Naive thymus-derived CD8-positive, alpha-beta T cell (primary cell): ENCODE measurements at places on chromosomes 5 and 9. TPM values are rescaled to one million over a fixed set of nuclear protein-coding genes. Genes with fewer than 3 reads are reported as not detected.

HAVCR1 gene
- polyA plus RNA-seq = 4.6 TPM

DNA sequence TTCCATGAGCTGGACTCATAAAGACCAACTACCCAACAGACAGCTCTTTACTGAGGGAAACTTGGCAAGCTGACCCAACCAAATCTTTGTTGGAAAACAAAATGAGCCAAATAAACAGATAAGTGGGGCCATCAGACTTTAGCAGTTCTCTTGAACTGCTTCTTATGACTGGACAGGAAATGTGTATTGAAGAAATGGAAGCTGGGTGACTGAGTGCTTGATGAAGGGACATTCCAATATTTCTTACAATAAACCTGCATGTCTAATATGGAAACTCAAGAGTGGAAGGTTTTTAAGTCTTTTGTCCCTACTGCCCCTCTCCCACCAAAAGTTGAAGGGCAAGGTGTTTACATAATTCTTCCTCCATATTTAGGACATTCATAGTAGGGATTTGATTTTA, 218.8 kb upstream of the NR4A3 start:
- DNase-seq = no peak
- no peaks in the 10 kb centered on the region for H3K36me3 ChIP-seq
- no peaks in the 10 kb centered on the region for H3K27me3 ChIP-seq
- H3K27ac ChIP-seq = no peak overlapping the region
- H3K4me1 ChIP-seq = no peaks in the 10 kb centered on the region
- no peak overlapping the region for H3K4me3 ChIP-seq

GRCh38 chr9:78215706-78216105, 20.2 kb upstream of the CEP78 start:
- no peak overlapping the region for H3K4me3 ChIP-seq
- no peaks in the 10 kb centered on the region for H3K27me3 ChIP-seq
- no peaks in the 10 kb centered on the region for H3K36me3 ChIP-seq
- H3K4me1 ChIP-seq = peaks cover 28% of the 10 kb centered on the region
- no peak for DNase-seq

- peaks cover 5% of the 10 kb centered on the region for H3K27me3 ChIP-seq
- H3K4me1 ChIP-seq = peaks cover 6% of the 10 kb centered on the region
- peaks cover 22% of the 10 kb centered on the region for H3K36me3 ChIP-seq
- DNase-seq = no peak
Observed at GRCh38 chr5:159605585-159605984, 275.3 kb upstream of the IL12B start.

DNA sequence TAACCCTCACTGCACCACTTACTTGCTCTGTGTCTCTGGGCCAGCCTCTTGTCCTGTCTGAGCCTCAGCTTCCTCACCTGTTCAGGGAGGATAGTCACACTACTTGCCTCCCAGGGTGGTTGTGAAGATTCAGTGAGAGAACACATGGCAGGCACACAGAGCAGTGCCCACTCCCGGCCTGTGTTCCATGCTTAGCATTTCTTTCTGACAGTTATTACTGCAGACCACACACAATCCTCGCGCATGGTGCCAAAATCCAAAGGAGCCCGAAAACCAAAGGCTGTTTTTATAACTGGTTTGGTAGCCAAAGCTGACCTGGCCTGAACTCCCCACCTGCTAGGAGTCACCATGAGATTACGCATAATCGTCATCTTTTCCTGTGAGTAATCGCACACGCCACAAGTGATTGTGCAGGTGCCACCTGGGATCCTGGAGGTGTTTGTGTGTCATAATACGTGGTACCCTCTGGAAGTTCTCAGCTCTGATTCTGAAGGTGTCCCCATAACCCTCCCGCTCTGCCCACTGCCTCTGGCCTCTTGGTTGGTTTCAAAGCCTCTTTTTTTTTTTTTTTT, 84.6 kb upstream of the FBXW11 start:
- no peaks in the 10 kb centered on the region for H3K36me3 ChIP-seq
- no peaks in the 10 kb centered on the region for H3K27me3 ChIP-seq
- H3K4me3 ChIP-seq = no peak overlapping the region
- no peak for DNase-seq
- peak overlapping the region; percentile 63 for H3K27ac ChIP-seq

GRCh38 chr9:82519332-82519731, 530.8 kb downstream of the SPATA31D1 start:
- H3K4me1 ChIP-seq = no peaks in the 10 kb centered on the region
- H3K27me3 ChIP-seq = peaks cover 3% of the 10 kb centered on the region
- H3K4me3 ChIP-seq = no peak overlapping the region
- H3K27ac ChIP-seq = no peak overlapping the region

DNA sequence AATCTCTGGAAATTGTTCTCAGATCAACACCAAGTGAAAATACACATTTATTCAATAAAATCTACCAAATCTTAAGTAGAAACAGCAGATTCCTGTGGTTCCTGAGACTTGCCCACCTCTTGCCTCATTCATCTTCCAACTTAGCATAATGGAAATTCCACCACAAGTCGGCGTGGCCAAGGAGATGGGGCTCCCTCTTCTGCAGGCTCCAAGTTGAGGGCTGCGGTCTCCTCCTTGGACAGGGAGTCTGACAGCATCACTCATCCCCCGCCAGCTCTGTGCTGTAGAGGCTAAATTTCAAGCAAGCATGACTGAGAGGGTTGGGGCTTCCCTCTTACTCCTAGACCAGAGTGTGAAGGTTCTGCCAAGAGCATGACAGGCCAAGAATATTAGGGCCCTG, 273.7 kb downstream of the DIRAS2 start:
- no peaks in the 10 kb centered on the region for H3K4me1 ChIP-seq
- no peak overlapping the region for H3K27ac ChIP-seq
- no peak overlapping the region for H3K4me3 ChIP-seq
- H3K27me3 ChIP-seq = peaks cover 28% of the 10 kb centered on the region
- no peak for DNase-seq

DNA sequence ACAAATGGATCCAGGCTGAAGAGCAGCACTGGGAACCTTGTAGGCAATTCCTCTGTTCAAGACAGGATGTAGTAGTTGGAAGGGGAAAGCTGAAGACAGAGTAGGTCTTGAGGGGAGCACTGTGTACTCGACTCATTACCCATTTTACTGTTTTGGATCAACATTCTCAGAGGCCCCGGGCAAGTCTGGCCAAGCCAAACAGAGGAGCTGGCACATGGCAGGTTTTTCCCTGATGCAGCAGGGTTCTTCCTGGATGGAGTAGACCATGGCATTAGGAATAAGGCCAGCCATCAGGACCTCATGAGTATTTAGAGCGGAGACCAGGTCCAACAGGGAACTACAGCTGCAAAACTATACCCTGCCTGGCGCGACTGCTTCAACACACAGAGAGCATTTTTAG, 4.4 kb downstream of the SVEP1 start:
- H3K4me1 ChIP-seq = peaks cover 5% of the 10 kb centered on the region
- H3K36me3 ChIP-seq = no peaks in the 10 kb centered on the region
- H3K4me3 ChIP-seq = no peak overlapping the region
- no peak overlapping the region for H3K27ac ChIP-seq

DNA sequence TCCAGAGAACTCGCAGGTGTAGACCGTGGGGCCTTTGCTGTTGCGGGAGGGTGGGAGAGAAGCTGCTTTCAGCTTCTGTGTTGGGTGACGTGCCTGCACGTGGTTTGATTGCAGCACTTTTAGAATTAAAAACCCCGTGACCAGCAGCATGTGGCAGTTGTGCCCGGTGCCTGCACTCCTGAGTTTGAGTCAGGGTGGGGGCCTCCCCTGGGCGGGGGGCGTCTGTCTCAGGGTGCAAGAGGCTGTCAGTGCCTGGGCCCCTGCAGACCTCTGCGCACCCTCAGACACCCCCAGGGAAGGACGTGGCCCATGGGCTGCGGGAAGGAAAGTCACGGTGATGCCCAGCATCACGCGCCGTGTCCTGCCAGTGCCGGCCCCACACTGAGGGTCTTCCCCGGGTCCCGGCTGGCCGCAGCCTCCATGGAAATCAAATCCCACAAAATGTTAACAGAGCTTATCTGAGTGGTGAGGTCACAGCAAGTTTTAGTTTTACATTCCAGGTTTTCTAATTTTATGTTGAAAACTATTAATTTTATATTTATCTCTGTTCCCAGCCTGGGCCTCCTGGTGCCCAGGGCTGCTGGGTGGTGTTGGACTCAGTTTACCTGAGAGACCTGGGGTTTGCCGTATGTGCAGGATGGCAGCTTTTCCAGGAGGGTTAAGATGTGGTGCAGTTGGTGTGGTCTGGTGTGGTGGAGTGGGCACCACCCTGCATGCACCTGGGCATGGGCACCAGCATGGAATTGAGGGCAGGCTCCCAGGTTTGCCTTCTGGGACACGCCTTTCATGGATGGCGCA, 33.3 kb downstream of the AHRR start:
- H3K4me1 ChIP-seq = no peaks in the 10 kb centered on the region
- H3K36me3 ChIP-seq = no peaks in the 10 kb centered on the region
- H3K27me3 ChIP-seq = no peaks in the 10 kb centered on the region
- DNase-seq = no peak
- no peak overlapping the region for H3K4me3 ChIP-seq

GRCh38 chr9:74728176-74728575, 159.5 kb downstream of the TRPM6 start:
- no peaks in the 10 kb centered on the region for H3K27me3 ChIP-seq
- DNase-seq = no peak
- H3K36me3 ChIP-seq = no peaks in the 10 kb centered on the region
- no peak overlapping the region for H3K27ac ChIP-seq

- DNase-seq = no peak
- H3K27ac ChIP-seq = no peak overlapping the region
- peaks cover 5% of the 10 kb centered on the region for H3K27me3 ChIP-seq
- H3K4me3 ChIP-seq = no peak overlapping the region
- H3K36me3 ChIP-seq = no peaks in the 10 kb centered on the region
Observed at GRCh38 chr5:156677963-156678362, 172.1 kb upstream of the PPP1R2B start.

CDC20B gene
- polyA plus RNA-seq = not detected

GRCh38 chr5:142358121-142358520, 33.3 kb upstream of the SPRY4 start:
- DNase-seq = no peak
- H3K4me1 ChIP-seq = peaks cover 15% of the 10 kb centered on the region
- H3K4me3 ChIP-seq = peak overlapping the region; percentile 73
- no peaks in the 10 kb centered on the region for H3K27me3 ChIP-seq
- no peaks in the 10 kb centered on the region for H3K36me3 ChIP-seq

- no peak overlapping the region for H3K27ac ChIP-seq
- no peak overlapping the region for H3K4me3 ChIP-seq
- no peak for DNase-seq
- no peaks in the 10 kb centered on the region for H3K27me3 ChIP-seq
- H3K36me3 ChIP-seq = no peaks in the 10 kb centered on the region
- H3K4me1 ChIP-seq = peaks cover 12% of the 10 kb centered on the region
Observed at GRCh38 chr9:115006660-115007059, 76.3 kb upstream of the TNFSF8 start.

DNA sequence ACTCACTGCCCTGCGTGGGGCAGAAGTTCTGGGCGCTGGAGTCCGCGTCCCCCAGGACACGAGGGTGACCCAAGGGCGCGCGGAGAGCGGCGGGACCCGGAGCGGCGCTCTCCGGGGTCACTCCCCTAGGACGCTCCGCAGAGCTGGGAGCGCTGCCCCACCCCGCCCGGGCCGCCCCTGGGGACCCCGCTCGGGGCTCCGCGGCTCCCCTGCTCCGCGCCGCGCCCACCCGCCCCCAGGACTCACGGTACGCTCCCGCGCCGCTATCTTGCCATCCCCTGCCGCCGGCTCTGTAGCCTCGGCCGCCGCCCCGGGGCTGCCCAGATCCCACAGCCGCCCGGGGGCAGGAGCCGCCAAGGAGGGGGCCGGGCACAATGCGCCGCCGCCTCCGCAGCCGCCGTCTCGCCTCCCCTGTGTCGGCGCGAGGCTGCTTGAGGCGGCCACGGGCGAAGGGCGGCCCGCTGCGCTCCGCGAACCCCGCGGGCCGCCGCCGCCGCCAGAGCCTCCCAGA, 303 bp downstream of the LIFR start:
- H3K27me3 ChIP-seq = peaks cover 67% of the 10 kb centered on the region
- DNase-seq = no peak
- no peaks in the 10 kb centered on the region for H3K36me3 ChIP-seq
- H3K4me3 ChIP-seq = no peak overlapping the region
- no peak overlapping the region for H3K27ac ChIP-seq

GRCh38 chr9:561427-561826, 280.1 kb upstream of the DMRT1 start:
- H3K27me3 ChIP-seq = no peaks in the 10 kb centered on the region
- peaks cover 18% of the 10 kb centered on the region for H3K36me3 ChIP-seq
- no peak overlapping the region for H3K27ac ChIP-seq
- H3K4me3 ChIP-seq = no peak overlapping the region

- peaks cover 15% of the 10 kb centered on the region for H3K27me3 ChIP-seq
- H3K4me1 ChIP-seq = no peaks in the 10 kb centered on the region
- no peak overlapping the region for H3K27ac ChIP-seq
Observed at GRCh38 chr5:42855811-42856210, 44.1 kb upstream of the SELENOP start.

DNA sequence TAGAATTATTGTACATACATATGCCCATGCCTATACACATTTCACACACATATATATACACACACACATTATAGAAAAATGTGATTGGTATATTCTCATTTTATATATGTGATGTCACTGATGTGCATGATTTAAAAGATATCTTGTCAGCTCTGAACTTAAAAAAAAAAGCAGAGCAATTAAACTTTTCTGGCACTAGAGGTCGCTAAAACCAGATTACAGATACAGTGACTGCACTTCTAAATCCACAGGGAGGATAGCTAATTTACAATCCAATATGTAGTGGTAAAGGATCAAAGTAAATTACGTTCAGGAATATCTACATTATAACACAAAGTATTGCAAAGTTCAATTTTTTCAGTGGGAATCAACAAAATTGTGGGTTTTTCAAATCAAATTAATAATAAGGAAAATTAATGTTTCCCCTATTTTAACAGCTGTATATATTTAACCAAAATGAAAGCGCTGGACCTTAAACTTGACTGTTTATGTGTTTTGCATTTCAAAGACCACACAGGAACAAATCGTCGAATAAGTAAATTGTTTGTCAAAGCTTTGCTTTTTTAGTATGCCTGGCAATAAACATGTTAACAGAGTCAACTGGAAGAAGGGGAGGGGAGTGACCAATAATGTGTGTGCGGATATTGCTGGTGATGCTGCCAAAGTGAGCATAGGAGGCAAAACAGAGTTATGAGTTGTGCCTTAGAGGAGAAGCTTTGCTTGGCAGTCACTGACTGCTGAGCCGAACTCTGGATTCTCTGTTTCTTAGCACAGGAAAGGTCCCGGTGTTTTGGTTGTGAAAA, 1201.4 kb upstream of the C9orf72 start:
- no peak overlapping the region for H3K4me3 ChIP-seq
- no peak for DNase-seq
- no peaks in the 10 kb centered on the region for H3K27me3 ChIP-seq
- no peaks in the 10 kb centered on the region for H3K4me1 ChIP-seq
- no peaks in the 10 kb centered on the region for H3K36me3 ChIP-seq
- H3K27ac ChIP-seq = no peak overlapping the region

- DNase-seq = no peak
- H3K36me3 ChIP-seq = no peaks in the 10 kb centered on the region
- H3K4me1 ChIP-seq = peaks cover 14% of the 10 kb centered on the region
Observed at GRCh38 chr5:154820383-154820782, 30.0 kb downstream of the FAXDC2 start.

- no peak overlapping the region for H3K4me3 ChIP-seq
- H3K4me1 ChIP-seq = no peaks in the 10 kb centered on the region
- DNase-seq = no peak
- no peak overlapping the region for H3K27ac ChIP-seq
Observed at GRCh38 chr5:59245198-59245597, 648.3 kb downstream of the PDE4D start.

TNFSF8 gene
- 38.4 TPM for polyA plus RNA-seq

GRCh38 chr9:133130685-133131244, 9.7 kb upstream of the RALGDS start:
- H3K36me3 ChIP-seq = peaks cover 2% of the 10 kb centered on the region
- peaks cover 43% of the 10 kb centered on the region for H3K4me1 ChIP-seq
- no peak for DNase-seq
- peak overlapping the region; percentile 100 for H3K27ac ChIP-seq

GRCh38 chr9:108579757-108580439, 275.9 kb downstream of the ACTL7B start:
- no peak for DNase-seq
- no peaks in the 10 kb centered on the region for H3K36me3 ChIP-seq
- H3K27ac ChIP-seq = no peak overlapping the region
- no peaks in the 10 kb centered on the region for H3K4me1 ChIP-seq
- H3K27me3 ChIP-seq = peaks cover 5% of the 10 kb centered on the region
